ENCODE measurements at places on chromosomes 16 and 17.

DNA sequence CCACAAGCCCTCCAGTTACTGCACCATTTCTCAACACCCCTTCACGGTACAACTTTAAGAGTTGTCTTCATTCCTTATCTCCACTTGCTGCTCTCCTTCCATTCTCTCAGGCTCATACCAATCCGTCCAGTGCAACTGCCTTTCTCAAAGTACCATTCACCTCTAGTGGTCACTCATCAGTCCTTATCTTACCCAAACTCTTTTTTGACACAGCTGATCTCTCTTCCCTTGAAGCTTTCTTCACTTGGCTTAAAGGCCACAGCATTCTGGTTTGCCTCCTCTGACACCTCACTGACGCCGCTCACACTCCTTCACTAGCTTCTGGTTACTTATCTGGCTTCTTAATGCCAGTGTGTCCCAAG, 24.9 kb downstream of the UBE2G1 start:
- DNase-seq = no peak

- DNase-seq = no peak
Measured at GRCh38 chr16:88881007-88881615, 14.7 kb upstream of the PABPN1L start.

GRCh38 chr16:83021045-83021444, 394.3 kb downstream of the CDH13 start:
- no peak for DNase-seq

- peak; percentile 37 for DNase-seq
Measured at GRCh38 chr16:27332105-27332504, 18.3 kb downstream of the IL4R start.

DNA sequence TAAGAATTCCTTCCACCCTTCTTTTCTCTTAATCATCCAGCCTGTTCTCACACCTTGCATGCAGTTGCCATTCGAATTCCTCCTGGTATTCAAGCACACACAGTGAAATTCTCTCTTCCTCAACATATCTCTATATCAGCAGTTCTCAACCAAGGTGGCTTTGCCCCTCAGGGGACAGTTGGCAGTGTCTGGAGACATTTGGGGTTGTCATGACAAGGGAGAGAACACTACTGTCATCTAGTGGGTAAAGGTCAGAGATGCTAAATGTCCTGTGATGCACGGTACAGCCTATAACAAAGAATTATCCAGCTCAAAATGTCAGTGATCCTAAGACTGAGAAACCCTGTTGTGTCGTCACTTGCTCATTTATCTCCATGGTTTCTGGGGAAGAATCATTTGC, 94.8 kb upstream of the CPHXL start:
- DNase-seq = no peak

GRCh38 chr17:40139566-40140058, 725 bp upstream of the CASC3 start:
- no peak for DNase-seq

DNA sequence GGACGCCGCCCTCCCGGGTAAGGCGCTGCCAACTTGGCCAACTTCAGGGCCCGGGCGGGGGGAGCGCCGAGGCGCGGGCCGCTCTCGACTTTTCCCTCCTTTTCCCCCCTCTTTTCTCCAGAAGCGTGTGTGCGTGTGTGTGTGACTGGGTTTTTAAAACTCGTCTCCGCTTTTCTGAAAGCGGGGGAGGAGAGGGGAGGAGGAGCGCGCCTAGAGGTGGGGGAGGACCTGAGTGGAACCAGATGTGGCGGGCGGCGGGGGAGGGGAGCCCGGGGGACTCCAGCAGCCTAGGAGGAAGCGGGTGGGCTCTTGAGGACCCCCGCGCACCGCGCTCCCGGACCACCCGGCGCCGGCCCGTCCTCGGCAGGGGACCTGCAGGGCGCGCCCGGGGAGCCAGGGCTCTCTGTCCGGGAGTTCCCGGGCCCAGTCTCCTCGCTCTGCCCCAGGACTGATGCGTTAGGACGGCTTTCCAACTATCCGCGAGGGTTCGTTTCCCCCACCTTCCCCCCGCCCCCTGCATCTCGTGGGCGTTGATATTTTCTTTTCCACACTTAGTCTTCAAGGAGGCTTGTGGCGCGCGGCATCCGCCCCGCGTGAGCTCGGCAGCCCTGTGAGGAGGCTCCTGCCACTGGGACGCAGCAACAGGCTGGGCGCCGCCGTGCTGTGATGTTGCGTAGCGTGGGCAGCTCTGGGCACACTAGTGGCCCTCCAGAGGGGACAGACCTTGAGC, 599 bp downstream of the MRC2 start:
- peak; percentile 81 for DNase-seq

DNA sequence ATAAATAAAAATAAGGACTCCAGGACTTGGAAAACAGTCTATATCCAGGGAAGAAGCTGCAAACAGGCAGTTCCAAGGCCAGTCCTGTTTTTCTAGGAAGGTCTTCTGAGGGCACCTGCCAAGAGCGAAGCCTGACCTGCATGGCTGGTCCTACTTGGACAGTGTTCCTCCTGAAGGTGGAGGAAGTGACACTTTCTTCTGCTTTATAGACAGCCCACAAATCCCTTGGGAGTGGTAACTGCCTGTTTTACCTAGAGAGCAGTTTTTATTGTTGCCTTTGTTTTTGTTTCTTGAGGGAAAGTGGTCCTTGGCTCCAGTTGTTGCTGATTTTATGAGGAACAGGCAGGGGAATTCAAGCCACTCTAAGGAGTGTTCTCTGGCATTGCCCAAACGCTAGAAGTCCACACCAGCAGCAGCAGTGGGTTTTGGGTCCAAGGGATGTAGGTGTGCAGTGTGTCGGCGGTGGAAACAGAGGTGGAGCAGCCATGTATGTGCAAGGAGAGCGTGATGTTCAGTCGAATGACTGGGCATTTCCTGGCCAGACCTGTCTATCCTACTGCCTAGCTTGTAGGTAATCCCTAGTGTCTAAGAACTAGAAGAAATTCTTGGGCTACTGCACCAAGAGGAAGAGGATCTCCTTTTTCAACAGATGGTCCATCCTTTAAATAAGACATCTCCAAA, 35.3 kb downstream of the LDHD start:
- no peak for DNase-seq

DNA sequence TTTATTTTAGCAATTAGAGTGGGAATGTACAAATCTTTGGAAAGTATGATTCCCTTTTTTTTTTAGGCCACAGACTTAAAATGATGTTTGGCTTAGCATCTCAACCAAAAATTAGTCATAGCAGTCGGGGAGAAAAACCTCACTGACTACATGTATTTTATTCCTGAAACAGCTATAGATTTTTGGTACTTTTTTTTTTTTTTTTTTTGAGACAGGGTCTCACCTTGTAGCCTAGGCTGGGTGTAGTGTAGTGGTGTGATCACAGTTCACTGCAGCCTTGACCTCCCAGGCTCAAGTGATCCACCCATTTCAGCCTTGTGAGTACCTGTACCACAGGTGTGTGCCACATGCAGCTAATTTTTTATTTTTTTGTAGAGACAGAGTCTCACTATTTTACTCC, 23.4 kb downstream of the RNFT1 start:
- no peak for DNase-seq

GRCh38 chr16:67260426-67261063, 11.8 kb downstream of the SLC9A5 start:
- DNase-seq = peak; percentile 57

GRCh38 chr17:38454532-38454931, 26.3 kb downstream of the ARHGAP23 start:
- peak; percentile 87 for DNase-seq

- DNase-seq = no peak
Measured at GRCh38 chr16:85623997-85624601, 11.0 kb downstream of the GSE1 start.

DNA sequence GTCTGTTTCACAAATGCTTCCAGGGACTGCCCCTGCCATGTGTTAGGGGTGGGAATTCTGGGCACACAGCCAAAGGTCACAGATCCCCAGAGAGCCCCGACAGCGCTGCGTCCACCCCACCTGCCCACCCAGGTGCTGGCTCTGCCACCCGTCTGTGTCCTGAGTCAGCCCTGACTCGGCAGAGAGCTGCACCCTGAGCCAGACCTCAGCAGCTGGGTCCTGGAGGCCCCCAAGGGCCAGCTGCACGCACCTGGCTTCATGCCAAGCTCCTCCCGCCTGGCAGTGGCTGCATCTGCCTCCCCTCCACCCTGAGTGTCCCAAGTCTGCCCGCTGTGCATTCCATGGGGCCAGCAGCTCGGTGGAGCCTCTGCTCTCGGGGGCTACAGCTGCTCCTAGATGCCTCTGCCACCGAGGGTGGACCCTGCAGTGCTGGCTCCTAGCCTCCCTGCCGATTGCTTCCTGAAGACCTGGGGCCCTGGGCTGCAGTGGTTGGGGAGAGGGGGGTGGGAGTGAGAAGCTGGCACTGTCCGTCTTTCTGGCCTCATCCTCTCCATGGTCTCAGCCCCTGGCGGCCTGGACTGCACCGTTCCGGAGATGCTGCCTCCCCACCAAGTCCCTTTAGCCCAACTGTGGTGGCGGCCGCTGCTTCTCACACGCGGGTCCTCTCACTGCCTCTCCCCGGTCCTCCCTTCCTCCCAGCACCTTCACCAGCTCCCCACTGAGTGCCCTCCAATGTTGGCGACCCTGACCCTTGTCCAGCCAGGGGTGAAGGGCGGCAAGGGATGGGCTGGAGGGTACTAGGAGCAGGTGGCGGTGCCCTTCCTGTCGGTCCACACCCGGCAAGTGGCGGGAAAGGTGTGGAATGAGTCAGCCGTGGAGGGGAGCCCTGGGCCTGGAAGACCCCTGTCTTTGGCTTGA, 3.0 kb downstream of the SECTM1 start:
- peak; percentile 45 for DNase-seq

GRCh38 chr17:45265821-45266220, 3.9 kb upstream of the SPATA32 start:
- peak; percentile 91 for DNase-seq

GRCh38 chr17:74347646-74348045, 14.0 kb downstream of the BTBD17 start:
- no peak for DNase-seq

- no peak for DNase-seq
Measured at GRCh38 chr16:19748389-19749168, 30.5 kb downstream of the IQCK start.

DNA sequence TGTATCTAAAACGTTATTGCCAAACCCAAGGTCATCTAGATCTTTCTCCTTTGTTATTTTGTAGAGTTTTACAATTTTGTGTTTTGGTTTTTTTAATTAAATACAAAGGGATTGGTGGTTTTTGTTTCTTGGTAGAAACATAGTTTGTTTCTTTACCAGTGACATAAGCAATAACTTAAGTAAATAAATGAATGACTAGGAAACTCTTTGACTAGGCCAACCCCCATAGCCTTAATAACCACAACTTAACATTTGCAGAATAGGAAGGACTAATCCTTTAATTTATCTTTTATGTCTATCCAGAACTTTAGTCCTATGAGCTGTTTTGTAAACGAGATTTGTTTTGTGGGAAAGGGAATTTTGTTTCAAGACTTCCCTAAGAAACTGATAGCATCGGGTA, 162.5 kb downstream of the PRKCA start:
- no peak for DNase-seq

DNA sequence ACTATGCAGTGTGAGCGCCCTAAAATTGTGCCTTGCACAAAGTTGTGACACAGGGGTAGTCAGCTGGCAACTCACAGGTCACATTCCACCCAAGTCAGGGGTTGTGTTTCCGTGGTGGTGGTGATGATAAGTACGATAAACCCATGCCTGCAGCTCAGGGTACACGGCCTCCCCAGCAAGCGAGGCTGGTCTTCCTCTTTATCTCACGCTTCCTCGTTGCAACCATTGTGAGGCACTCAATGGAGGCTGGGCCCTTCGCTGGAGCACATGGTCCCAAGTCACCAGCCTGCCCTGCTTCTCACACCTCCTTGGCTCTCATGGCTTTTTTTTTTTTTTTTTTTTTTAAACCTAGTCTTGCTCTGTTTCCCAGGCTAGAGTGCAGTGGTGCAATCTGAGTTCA, 307.5 kb downstream of the CPPED1 start:
- DNase-seq = no peak

DNA sequence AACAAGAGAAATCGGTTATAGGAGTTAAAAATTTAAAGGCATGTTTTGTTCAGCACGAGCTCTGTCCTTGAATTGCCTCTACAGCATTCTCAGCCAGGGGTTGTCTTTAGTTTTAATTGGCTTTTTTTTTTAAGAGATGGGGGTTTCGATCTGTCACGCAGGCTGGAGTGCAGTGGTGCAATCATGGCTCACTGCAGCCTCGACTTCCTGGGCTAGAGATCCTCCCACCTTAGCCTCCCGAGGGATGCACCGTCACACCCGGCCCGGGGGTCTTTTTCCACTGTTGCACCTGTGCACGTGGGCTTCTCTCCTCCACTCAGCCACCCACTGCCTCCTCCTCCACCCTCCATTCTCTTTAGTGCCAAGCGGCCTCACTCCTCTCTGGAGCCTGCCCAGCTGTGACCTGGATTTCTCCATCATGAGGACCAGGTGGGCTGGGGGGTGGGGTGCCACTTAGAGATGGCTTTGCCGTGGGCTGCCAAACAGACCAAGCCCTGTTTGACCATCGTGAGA, 106.8 kb upstream of the SEC14L1 start:
- no peak for DNase-seq

- no peak for DNase-seq
Measured at GRCh38 chr16:87493608-87494280, 920 bp upstream of the ZCCHC14 start.

DNA sequence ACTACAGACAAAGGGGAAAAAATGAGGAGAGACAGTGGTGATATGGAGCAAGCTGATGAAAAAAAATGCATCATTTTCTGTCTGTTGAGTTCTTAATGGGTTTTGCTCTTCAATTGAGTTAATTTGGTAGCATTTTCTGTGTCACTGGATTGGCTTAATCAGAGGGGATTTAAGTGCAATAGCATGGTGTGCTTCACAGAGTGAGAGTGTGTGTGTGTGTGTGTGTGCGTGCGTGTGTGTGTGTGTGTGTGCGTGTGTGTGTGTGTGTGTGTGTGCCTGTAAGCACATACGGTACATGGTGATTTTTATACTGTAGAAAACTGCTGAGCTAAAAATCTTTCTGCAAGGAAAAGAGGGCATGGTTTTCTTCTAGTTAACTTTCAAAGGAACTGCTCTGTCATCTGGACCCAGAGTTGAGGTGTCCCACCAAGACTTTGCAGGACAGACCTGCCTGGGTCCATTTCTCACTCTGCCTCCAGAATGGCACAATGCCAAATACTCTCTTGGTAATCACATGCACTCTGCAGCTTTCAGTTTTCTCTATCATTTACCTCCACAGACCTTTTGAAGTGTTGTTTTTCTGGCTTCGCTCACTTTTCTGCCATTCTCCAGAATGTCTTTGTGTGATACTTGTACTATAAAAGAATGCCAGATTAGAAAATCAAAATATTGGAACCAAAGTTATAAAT, 952.6 kb upstream of the SOX9 start:
- DNase-seq = no peak

GRCh38 chr17:6064868-6065267, 5.3 kb upstream of the WSCD1 start:
- DNase-seq = no peak

- no peak for DNase-seq
Measured at GRCh38 chr17:50583641-50584040, 23.1 kb downstream of the CACNA1G start.

GRCh38 chr16:54921206-54921824, 9.3 kb upstream of the IRX5 start:
- DNase-seq = peak; percentile 57

DNA sequence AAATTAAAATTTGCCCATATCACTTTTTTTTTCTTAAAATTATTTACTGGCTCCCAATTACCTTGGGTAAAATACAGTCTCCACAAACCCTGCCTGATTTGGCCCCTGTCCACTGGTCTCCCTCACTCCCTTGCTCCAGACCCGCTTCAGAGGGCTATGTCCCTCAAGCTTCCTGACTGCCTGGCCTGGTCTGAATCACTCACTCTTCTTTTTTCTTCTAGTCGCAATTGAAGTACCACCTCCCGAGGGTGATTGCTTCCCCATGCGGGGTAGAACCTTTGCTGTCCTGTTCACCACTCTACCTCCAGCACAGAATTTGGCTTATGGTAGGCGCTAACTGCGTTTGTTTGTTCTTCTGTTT, 598 bp upstream of the PGAP3 start:
- no peak for DNase-seq

All from fibroblast of skin of back (primary cell).